NCI-H2081 (cell line): ENCODE measurements at places on chromosomes 7 and 10.

DNA sequence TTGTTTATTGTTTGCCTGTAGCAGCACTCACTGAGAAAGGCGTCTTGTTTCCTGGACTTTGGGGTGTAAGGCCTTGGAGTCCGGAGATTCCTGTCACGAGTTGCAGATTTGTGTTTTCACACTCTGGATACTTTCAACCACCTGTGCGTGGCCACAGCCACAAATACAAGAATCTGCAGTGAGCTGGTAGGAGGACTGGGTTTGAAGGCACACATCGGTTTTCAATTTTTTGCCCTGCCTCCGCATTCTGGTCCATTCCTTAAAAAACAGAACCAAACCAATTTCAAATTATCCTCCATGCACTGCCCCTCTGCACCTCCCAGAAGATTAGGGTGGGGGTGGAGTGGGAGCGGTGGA, 619 bp downstream of the EXOC4 start:
- no peak for DNase-seq

- DNase-seq = peak; percentile 20
Measured at GRCh38 chr7:151017953-151018420, 6.3 kb downstream of the ATG9B start.

DNA sequence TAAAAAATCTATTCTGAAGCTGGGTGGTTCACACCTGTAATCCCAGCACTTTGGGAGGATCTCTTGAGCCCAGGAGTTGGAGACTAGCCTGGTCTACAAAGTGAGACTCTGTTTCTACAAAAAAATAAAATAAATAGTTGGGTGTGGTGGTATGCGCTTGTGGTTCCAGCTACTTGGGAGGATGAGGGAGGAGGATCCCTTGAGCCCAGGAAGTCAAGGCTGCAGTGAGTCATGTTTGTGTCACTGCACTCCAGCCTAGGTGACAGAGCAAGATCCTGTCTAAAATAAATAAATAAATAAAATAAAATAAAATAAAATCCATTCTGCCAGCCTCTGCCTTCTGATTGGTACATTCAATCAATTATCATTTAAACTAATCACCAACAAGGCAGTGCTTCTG, 17.5 kb downstream of the ZNF33A start:
- no peak for DNase-seq

DNA sequence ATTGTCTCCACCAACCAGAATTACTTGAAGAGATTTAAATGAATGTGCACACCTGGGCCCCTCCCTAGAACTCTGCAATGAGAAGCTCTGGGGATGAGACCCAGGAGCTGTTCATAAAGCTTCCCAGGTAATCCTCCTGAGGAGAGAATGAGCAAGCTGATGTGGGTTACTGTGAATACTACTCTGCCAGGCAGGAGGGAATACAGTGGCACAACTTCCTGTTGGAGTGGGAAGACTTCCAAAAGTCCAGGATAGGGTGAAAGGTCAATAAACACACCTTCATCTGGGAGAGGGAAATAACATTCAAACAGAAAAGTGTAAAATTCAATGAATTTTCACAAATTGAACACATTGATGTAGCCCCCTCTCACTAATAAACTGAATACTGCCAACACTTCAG, 351.4 kb downstream of the ABCA13 start:
- no peak for DNase-seq

DNA sequence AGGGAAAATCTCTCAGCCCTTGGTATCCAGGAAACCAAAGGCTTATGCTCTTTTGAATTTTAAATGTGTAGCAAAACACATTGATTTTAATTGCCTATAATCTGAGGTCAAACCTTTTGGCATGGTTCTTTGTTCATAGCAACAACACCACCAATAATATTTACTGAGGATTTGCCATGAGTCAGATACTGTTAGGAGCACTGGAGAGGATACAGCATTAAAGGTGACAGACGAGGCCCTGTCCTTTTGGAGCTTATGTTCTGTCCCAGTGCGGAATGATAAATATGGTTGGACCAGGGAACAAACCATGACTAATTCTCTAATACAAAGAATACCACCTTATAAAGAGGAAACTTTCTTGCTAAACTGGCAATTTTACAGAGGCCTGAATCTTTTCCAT, 176.6 kb downstream of the CTNNA3 start:
- no peak for DNase-seq

DNA sequence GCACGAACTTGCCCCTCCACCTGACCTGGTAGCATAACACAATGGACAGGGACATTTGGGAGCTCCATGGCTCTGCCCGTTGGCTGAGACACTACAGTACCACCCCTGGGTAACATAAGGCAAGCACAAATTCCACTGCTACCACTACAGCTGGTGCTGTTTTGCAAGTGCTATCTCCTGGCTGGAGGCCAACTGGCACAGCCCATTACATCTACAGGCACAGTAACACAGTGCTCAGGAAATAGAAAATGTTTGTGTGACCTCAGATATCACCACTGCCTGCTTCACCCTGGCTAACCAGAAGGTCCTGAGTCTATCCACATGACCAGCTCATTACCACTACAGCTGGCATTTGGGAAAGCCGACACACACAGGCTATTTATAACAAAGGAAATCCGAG, 631.1 kb upstream of the MBL2 start:
- peak; percentile 25 for DNase-seq

- DNase-seq = no peak
Measured at GRCh38 chr10:73478636-73479035, 17.2 kb downstream of the PPP3CB start.

DNA sequence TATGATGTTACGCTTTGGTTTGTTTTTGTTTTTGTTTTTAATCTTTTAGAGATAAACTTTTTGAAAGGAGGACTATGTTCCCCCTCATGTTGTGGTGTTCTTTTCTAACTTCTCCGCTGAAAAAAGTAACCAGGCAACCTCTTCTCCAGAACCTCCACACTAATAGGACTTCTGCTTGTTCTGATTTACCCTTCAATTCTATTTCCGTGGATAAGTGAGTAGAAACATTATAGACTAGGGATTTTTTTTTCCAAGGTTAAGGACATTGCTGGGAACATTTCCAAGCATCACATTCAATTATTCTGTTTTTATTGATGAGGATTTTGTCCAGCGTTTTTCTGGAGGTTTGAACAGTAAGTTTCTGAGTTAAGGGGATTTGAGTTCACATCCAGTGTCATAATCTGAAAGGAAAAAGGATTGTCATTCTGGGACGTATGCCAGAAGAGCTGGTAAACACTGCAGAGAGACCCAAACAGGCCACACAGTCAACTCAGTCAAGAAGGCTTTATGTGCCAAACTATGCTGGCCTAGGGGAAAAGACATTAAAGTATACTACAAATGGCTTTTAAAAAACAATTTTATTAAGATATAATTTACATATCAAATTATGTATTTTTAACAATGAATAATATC, 28.3 kb upstream of the RALA start:
- no peak for DNase-seq

DNA sequence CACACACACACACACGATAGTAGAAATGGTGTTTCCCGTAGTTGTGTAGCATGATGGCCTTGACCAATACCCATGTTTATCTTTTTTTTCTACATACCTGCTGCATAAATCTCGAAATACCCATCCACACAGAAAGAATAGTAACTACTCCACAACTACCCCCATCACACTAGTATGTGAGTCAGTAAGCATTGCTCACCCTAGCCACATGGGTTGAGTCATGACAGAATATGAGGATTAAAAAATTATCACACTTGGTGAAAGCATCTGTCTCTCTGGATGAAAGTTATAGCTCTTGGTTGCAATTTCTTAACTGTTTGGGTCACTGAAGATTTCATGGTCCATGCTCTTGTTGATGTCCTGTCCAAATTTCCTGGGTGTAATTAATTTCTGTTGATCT, 103.4 kb upstream of the MDFIC start:
- no peak for DNase-seq

DNA sequence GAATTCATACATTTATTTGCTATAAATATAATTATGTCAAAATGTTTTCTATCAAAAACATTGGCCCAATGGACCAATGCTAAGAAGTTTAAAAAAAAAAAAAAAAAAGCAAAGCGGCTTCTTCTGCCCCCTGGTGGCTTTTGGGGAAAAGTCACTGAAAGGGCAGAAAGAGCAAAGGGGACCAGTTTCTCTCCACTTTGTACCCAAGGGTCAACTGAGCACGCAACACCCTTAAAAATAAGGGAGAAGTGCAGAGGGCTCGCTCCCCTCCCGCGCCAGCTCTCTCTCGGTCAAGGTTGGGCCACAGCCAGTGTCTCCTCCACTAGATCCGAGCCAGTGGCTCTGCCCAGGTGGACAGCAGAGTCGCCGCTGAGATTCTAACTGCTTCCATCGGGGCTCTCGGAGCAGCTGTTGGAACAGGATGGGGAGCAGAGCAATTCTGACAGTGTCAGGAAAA, 136.4 kb upstream of the FGFR2 start:
- DNase-seq = no peak

DNA sequence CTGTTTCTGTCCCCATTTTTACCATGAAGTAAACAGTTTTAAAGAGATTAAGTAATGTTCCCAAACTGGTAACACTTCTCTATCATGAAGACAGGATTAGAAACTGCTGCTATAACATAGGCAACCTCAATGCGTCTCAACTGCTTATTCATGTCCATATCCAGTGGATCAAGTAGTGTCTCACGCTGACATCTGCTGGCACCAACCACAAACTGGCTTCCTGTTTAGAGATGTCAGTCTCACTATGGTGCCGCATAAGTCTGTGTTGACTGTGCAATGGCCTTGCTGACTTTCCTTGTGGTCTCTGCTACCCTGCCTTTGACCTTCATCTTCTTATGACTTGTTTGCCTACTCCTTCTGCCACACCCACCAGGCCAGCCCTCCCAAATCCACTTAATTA, 369.6 kb upstream of the DPP6 start:
- no peak for DNase-seq

DNA sequence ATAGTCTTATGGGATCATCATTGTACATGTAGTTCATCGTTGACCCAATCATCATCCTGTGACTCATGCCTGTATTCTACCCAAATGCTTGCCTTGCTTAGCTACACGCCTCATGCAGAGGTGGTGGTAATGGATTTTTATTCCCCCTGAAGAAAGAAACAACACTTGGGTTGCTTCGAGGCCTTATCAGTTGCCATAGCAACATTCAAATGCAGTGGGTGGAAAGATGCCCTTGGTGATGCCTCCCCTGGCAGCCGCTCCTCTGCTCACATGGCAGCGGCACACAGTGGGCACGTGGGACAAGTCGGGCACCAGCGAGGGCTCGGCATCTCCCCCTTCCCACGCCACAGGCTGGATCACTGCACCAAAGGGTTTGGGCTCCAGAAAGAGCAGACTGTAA, 54.0 kb upstream of the NMT2 start:
- DNase-seq = no peak

DNA sequence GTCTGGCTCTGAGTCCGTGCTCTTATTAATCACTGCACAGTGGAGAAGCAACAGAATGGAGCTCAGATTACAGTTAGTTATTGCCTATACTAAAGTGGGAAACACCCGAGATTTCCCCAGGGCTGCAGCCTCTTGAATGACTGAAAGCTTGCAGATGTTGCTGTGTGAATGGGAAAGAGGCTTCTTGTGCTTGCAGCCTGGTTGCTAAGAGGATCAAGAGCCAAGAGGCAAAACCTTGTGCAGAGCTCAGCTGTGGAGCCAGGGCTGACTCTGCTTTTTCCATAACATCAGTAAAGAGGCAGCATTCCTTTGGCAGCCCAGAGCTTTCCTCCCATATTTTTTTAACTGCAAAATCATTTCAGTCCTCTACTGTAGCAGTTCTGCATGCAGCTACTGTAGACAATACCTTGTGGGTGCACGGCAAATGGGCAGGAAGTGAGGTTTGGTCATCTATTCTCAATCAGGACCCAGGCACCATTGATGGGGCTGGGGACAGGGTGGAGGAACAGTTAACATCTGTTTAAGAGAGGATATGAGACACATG, 86.5 kb downstream of the RALA start:
- DNase-seq = no peak

DNA sequence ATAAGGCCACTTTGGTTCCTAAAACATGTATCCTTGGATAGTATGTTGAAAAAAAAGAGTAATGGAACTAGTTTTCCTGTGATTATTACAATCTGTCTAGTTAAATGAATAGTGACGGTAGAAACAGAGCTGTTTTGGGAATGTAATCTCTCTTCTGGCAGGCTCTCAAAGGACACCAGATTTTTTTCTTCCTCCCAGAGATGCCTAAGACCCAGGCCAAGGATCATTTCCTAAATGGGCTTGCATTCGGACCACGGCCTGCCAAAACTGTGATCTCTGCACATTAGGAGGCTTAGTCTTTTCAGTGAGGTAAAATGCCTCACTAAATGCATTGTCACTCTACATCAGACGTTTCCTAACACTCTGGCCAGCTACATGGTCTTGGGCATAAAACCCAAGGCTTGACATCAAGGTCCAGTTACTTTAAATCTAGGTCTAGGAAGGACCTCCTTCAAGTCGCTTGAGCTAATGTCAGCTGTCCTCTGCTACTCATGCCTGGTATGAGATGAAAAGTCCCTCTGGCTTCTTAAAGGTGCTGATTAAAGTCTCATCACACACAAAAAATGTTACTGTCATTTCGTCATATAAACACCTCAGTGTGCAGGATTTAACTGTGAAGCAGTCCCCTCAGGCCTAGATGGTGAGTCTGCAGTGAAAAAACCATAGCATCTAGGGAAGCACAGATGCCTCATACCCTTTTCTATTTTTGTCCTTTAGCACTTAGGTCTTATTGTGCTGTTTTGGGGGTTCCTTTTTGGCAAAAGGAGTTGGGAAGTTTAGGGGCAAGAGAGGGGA, 47.7 kb downstream of the DLD start:
- no peak for DNase-seq

GRCh38 chr7:26466007-26466406, 174.3 kb downstream of the SNX10 start:
- no peak for DNase-seq

GRCh38 chr7:26279405-26279804, 12.3 kb upstream of the SNX10 start:
- DNase-seq = no peak

DNA sequence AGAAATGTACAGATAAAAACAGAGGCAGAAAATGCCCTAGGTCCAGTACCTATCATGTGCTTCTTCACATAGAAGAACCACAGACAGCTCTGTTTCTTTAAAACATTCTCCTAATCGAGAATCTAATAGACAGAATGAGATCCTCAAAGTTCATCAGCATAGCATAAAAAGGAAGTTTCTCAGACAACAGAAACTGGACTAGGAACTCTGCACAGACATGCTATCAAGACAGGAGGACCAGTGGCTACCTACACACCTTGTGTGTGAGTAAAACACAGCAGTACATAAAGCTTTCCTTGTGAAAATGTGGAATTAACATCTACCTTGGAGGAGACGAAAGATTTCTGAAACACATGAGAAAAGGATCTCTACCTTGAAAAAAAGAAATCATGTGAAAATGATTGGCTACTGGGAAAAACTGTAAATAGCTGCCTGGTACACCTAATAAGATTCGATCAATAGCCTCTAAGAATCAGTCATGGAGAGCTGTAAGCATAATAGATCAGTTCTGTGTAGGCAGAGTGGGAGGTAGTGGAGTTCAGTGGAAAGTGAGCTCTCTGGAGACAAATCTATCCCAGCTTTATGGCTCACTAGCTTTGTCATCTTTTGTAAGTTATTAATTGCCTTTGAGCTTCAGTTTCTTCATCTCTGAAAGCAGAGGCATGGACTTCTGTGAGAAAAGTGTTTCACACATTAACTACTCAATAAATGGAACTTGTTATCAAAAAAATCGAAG, 26.7 kb downstream of the ELAPOR2 start:
- no peak for DNase-seq

GRCh38 chr10:58700591-58700990, 187.9 kb downstream of the BICC1 start:
- DNase-seq = no peak
